Cardiac fibroblast (primary cell): ENCODE measurements at places on chromosomes 11 and 22.

GRCh38 chr11:83540728-83541127 is 254.6 kb upstream of the CCDC90B start:
- no peak for DNase-seq

DNA sequence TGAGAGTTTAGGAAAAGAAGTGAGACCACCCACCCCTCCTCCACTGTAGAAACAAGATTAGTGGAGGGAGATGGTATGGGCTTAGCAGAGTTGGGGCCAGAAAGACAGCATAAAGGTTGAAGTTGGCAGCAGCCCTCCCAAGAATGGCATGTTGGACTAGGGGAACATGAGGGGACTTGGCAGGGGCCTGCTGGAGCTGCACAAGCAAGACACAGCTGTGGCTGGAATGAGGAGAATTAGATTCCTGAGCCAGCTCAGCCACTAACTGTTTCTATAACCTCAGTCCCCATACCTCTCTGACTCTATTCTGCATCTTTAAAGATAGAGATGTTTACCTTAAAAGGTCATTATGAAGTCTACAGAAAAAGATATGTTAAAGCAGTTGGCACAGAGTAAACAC is 13.2 kb downstream of the MAP6 start:
- no peak for DNase-seq

DNA sequence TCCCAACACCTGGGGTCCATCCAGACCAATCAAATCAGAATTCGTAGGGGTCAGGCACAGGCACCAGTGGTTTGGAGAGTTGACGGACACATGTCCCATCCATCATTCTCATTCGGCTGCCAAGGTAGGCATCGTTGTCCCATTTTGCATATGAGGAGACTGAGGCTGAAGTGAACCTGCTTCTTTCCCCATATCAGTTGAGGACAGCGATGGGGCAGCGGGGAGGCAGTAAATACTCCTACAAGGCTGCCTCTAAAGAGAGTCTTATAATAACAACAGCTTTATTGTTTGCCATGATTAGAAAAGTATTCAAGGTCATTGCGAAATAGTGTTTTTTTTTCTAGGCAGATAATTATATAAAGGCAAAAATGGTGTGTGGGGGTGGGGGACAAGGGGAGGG is 1.6 kb upstream of the BEST1 start:
- DNase-seq: peak; percentile 53

DNA sequence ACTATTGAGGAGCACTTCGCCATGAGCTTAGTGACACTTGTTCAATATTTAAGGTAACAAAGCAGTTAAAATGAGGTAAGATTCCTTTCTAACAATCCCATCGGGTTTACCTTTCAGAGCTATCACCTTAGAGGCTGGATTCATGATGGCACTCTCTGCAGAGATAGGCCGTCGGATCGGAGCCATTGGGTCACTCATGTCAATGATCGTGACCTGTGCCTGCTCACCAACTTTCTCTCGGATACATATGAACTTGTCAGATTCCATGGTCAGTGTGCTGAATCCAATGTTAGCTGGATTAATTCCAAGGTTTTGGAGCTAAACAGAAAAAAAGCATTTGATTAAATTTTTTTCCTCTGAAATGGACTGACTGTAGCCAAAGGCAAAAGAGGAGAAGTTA is 16.0 kb downstream of the CLTCL1 start:
- no peak for DNase-seq

GRCh38 chr11:96524475-96524874 is 134.7 kb downstream of the JRKL start:
- DNase-seq: peak; percentile 10

- DNase-seq: no peak
Observed at GRCh38 chr11:132060567-132060966, 690.2 kb downstream of the NTM start.

DNA sequence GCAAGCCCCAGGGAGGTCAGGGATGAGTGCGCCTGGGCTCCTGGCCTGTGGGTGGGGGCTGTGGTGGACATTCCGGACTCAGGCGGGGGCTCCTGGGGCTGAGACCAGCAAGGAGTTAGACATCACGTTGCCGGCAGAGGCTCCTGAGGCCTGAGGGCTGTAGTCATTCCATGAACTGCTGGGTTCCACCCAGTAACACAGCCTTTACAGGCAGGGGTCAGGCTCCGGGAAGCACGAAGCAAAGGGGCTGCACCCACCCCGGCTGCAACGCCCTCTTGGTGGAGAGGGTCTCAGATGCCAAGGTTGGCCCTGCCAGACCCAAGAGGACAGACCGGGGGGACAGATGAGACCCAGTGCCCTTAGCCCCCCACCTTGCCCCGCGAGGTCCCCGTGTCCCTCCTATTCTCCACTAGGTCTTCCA is 9.0 kb downstream of the TNNT3 start:
- no peak for DNase-seq

GRCh38 chr11:116357784-116358544 is 414.8 kb downstream of the BUD13 start:
- DNase-seq: no peak

DNA sequence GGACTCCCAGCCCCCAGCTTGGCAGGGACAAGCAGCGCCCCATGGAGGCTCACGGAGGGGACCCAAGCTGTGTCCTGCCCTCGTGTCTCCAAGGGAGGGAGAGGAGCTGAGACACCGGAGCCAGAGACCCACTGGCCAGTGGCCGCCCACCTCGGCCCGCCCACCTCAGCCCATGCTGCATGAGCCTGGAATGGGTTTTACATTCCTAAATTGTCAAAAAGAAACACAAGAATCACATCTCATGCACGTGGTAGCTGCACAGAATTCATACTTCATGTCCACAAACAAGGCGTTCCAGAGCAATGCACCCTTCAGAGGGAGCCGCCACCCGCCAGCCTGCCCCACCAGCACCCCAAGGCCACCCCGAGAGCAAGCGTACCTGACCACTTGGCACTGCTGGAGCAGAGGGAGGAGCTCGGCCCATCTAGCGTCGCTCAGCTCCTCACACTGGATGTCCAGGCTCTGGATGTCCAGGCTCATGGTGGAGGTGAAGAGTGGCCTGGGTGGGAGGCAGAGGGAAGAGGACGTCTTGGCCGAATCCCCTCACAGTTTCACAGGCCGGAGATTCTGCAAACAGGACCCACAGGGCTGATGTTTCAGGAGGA is 5.3 kb downstream of the RNH1 start:
- DNase-seq: no peak

DNA sequence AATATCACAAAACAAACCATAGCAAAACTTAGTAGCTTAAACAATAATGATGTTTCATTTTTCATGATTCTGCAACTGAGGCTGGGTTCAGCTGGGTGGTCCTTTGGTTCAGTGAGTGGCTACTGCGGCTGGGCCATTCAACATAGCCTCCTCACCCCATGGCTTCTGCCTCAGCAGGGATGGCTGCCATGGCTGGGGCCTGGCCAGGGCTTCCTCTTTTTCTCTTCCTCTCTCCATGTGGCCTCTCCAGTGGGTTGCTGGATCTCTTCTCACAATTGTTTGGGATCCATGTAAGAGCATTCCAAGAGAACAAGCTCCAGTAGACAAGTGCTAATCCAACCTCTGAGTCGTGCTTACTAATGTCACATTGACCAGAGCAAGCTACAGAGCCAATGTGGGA is 248.6 kb upstream of the PLET1 start:
- DNase-seq: no peak

DNA sequence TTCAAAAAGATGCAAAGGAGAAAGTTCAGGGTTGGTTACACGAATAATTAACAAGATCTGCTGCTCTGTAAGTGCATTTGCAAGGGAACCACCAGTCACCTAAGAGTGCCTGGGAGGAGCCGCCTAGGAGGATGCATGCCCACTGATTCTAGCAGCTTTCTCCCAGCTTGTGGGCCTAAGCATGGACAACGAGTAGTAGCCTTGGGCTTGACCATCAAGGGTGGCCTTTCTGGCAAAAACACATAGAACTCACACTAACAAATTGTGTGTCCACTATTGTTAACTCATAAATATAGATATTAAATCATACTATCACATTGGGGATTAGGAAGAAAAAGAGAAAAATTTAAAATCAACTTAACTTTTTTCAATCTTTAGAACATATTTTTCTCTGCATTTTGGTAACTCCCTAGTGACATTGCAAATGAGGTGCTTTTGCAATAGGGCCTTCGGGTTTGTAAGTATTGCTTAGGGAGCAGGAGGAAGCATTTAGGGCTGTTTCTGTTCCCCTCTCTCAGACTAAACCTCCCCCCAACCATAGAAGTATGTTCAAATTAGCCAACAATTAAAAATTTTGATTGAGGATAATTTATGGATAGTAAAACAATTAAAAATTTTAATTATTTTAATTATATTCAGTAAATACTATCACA is 57.3 kb upstream of the CEP295 start:
- DNase-seq: no peak

DNA sequence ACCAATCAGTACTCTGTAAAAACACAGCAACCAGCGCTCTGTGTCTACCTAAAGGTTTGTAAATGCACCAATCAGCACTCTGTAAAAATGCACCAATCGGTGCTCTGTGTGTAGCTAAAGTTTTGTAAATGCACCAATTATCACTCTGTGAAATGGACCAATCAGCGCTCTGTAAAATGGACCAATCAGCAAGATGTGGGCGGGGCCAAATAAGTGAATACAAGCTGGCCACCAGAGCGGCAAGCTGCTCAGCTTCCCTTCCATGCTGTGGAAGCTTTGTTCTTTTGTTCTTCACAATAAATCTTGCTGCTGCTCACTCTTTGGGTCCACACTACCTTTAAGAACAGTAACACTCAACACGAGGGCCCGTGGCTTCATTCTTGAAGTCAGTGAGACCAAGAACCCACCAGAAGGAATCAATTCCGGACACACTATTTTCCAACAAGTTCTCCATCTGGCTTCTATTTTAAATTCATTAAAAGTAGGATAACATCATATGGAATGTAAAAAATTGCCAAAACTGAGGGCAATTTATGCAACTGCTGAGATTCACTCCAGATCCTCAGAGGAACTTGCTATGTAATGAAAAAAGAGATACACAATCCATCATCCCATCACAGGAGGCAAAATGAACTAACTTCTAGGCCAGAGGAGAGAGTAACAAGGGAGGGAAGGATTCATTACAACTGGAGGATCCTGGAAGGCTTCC is 3.1 kb upstream of the PANX1 start:
- no peak for DNase-seq

DNA sequence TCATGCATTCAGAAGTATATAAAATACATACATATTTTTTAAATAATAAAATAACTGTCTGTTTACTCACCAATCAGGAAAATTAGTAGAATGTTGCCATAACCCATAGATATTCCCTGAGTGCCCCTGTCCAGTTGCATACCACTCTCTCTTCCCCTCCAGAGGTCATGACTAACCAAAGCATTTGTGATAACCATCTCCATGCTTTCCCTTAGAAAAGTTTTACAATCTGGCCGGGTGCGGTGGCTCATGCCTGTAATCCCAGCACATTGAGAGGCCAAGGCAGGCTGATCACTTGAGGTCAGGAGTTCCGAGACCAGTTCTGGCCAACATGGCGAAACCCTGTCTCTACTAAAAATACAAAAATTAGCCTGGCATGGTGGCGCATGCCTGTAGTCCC is 33.2 kb upstream of the LDHA start:
- DNase-seq: no peak

DNA sequence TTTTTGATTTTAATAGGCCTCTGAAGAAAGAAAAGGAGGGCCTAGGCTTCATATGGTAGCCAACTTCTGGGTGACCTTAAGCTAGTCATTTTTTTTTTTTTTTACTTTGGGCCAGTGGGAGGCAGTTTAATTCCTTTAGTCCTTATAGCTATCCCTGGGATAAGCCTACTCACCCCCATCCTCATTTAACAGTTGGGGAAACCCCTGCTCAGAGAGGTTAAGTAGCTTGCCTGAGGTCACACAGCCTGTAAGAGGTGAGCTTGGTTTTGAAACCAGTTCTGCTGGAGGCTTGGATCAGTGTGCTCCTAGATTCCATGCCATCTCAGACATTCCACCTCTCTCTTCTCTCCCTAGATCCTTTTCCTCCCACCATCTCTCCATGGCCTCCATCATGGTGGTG is 86.4 kb downstream of the MYO18B start:
- DNase-seq: no peak
